ENCODE measurements at places on chromosomes 13 and 19. TPM values are rescaled to one million over a fixed set of nuclear protein-coding genes. Genes with fewer than 3 reads are reported as not detected.

The COPE gene
- 165 TPM for total RNA-seq

The RGCC gene
- total RNA-seq, result 4.0 TPM

The ZIC5 gene
- total RNA-seq, result 2.6 TPM

The ZNF492 gene
- total RNA-seq, result not detected

The NMRK2 gene
- total RNA-seq, result not detected

The DCT gene
- not detected for total RNA-seq

The LILRB2 gene
- total RNA-seq, result 0.14 TPM

The C5AR1 gene
- total RNA-seq, result 2.3 TPM

The PCDH20 gene
- not detected for total RNA-seq

The MAG gene
- not detected for total RNA-seq

The OR10H5 gene
- not detected for total RNA-seq

The PSG7 gene
- not detected for total RNA-seq

All from A549 treated with ZK216348 at 1 μM for 4 hours (cell line).